ENCODE measurements at places on chromosomes 5 and 9.

DNA sequence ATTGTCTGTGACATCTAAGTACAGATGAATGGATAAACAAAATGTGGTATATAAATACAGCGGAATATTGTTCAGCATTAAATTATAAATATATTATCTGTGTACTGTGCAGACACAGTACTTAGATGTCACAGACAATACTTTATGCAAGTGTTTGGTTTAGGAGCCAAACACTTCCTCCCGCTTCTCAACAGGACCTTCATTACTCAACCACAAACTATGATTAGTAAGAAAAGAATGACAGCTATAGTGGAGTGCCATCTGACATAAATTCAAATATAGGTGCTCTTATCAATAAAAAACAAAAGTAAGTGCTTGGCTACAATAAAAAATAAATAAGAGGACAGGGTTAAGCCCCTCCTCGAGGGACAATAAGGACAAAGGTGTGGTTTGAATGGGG is 38.9 kb upstream of the STX17 start:
- no peak for DNase-seq

DNA sequence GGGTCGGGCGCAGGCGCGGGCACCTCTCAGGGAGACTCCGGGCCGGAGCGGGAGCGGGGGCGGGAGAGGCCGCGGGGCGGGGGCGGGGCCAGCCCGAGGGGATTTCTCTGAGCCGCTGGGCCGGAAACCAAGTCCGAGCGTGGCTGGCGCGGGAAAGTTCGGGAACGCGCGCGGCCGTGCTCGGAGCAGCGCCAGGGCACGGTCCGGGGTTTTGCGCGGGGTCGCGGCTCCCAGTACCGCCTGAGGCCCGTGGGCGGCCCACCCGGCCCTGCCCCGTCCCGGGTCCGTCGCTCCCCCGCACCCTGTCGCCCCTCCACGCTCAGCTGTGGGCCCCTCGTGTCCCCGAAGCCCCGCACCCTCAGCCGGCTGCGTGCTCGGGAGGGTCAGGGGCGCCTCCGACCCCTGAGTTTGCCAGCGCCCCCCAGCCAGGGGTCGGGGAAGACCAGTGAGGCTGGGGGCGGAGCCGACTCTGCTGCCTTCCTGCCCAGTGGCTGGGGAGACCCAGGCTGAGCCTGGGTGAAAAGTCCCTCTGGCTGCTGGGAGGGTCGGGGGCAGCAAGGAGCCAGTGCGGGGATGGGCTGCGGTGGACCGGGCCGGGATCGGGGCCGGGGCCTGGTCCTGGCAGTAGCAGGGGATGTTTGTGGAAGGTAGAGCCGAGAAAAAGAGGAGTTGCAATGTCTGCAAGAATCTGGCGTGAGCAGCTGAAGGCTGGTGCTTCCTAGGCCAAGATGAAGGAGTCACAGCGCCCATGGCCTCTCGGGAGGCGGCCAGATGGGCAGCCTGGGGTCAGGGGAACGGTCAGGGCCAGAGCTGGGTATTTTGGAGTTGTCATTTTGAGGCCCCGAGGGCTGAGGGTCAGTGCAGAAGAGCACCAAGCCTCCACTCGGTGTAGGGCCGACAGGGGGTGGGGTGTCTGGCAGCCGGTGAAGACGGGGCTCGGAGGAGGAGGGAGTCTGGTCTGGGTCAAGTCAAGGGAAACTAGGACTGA is 588 bp downstream of the TRAF2 start:
- DNase-seq: no peak

GRCh38 chr9:80691229-80691628 is 998.1 kb downstream of the TLE1 start:
- DNase-seq: no peak

DNA sequence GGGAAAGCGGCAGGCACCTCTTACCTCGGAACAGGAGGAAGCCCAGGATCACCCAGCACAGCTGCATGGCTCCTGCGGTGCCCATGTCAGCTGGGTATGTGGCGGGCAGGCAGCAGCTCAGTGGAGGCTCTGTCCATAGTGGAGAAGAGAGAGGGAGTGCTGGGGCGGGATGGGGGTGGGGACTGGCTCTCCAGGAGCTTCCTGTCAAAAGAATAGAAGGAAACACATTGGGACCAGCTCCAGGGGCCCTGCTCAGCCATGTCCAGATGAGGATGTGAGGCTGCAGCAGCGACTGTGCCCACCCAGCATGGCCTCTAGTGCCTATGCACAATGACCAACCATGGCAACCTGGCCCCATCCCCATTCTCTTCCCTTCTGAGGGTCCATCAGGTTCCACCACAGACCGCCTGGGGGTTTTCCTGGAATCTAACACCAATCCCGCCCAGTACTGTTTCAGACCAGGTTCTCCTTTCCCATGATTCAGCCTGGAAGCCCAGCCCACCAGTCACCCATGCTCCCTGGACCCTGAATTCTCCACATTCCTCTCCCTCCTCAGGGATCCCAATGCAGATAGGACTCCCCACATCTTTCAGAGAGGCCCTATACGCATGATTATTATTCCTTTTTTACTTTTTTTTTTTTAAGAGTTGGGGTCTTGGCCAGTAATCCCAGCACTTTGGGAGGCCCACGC is at the start of gene ECSCR:
Gene ECSCR (minus strand): TSS at position 158 of the 691 bp plus-strand sequence. CDS start 73 bp downstream, at position 85.
- DNase-seq: no peak

DNA sequence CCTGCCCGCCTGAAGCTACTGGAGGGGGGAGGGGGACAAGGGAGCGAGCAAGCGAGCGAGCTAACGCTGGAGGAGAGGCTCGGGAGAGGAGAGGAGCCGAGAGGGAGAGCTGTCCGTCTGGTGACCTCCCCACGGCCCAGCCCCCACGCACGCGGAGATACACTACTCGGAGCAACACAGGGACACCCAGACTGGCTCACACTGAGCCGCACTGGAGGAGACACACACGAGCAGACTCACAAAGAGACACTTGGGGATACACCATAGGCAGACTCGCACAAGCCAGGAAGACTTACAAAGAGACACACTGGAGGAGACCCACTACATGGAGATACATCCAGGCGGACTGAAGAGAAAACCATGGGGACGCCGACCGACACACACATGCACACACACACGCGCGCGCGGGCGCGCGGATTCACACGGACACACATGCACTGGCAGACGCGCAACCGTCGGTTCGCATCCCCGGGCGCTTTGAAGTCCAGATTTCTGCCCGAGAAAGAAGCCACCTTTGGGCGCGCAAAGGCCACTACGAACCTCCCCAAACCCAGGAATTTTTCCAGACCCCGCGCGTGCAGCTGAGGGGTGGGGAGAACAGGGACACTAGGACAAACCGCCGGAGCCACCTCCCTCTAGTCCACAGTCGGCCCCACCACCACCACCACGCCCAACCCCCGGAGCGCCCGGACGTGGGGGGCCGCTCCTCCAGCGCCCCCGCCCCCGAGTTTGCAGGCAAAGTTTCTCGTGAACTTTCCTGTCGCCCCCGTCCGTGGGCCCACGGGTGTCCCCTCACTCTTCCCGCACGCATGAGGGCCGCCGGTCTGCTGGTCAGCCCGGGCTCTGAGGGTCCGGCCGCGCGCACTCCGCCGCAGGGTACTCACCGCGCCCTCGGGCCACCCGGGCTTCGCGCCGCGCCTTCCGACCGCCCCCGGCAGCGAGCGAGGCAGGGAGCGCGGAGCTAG is 571 bp downstream of the CNTFR start:
- DNase-seq: no peak

Measured in SHP77 treated with DMSO at 0.1 percent for 48 hours (cell line).